ENCODE measurements at places on chromosomes 1 and 21.

DNA sequence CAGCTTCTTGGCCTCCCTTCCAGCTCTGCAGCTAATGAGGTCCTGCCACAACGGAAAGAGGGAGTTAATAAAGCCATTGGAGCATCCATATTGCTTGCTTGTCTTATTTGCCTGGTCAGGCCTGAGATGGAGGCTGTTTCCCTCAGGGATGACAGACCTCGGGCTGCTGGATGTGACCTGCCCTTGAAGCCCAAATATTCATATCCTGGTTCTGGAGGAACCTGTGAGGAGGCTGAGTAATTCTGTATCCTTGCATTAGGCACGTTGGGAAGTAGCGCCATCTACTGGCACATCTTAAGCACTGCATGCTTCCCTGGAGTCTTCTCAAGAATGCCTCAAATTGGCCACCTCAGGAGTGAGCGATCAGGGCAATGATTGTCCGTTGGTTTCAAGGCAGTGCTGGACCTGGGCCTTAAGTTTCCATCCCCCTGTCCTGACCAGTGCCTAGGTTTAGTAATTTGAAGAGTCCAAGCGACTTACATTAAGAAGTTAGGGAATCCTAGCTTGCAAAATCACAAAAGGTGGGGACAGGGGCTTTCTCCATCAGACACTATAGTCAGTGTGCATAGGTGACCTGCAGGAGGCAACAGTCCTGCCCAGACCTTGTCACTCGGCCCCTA lies 13.8 kb upstream of the NASP start:
- peak; percentile 80 for DNase-seq

- no peak for DNase-seq
These were observed 23.9 kb upstream of the RPTN start for GRCh38 chr1:152182944-152183361.

GRCh38 chr1:17194615-17195528 lies 10.1 kb upstream of the PADI1 start:
- DNase-seq = no peak

- no peak for DNase-seq
These were observed 120.4 kb downstream of the TOMM20 start for GRCh38 chr1:235008239-235008638.

DNA sequence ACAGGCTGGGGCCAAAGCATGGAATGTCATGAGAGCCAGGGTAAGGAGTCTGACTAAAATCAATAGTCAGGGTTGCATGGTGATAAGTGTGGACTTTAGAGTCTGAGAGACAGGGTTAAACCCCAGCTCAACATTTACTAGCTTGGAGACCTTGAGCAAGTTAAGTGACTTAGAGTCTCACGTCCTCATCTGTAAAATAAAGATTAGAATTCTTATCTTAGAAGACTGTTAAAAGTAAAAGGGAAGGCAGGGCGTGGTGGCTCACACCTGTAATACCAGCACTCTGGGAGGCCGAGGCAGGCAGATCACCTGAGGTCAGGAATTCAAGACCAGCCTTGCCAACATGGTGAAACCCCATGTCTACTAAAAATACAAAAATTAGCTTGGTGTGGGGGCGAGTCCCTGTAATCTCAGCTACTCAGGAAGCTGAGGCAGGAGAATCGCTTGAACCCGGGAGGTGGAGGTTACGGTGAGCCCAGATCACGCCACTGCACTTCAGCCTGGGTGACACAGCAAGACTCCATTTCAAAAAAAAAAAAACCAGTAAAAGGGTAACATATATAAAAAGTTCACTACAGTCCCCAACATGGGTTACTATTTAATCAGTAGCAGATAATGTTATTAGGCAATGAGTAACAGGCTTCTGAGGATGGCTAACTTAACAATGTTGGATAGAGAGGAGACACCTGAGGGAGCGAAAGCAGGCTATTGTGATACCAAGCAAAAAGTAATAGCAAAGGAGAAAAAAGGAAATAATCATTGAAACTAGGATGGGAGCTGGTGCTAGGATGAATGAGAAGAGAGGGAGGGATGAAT lies 20.8 kb downstream of the TMCO1 start:
- DNase-seq = no peak

DNA sequence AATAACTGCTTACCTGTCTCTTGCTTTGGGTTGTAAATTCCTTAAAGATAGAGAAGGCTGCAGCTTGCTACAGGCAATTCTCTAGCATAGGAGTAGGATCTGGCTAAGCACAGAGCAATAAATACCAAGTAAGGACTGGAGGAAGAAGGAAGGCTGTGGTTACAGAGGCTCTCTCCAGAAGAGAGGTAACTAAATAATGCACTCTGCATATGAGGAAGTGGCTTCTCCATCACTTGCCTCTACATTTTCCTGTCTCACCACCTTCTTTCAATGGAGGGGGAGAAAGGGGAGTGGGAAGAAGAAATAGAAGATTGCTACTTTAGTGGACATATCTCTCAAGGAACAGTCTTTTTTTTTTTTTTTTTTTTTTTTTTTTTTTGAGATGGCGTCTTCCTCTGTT lies 60.9 kb upstream of the LAX1 start:
- DNase-seq = no peak

DNA sequence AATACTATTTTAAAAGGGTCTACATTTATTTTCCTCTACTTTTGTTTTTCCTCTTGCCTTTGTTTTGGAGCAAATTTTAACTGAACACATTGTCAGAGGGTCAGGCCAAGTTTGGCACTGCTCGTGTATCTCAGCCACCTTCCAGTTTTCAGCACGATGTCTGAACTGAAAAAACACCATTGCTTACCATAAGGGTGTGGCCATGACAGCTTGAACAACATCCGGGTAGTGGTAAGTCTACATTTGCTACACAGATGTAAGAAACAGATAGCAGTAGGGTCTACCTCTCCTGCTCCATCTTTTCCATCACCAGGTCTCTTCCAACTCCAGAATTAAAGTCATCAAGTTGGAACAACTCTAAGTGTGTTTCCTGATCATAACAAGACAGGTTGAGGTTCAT lies 4.2 kb downstream of the HIVEP3 start:
- DNase-seq = peak; percentile 67

DNA sequence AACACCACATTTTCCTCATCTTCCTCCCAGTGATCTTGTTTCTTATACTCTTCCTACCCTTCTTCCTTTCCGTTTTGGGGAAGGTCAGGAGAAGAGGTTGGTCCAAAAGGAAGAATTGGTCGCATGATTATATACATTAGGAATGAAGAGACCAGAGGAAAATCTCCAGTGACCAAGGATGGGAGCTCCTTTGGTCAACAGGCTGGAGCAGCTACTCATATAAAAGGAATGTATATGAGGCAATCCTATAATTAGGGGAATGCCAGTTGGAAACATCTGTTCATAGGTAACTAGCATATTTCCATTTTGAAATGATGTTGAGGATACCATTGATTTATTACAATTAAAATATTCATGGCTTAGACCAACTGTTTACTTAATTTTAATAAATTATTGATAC lies 114.5 kb downstream of the LRRC40 start:
- DNase-seq = no peak

- DNase-seq = no peak
These were observed 561.1 kb downstream of the NPHP4 start for GRCh38 chr1:5430911-5431697.

DNA sequence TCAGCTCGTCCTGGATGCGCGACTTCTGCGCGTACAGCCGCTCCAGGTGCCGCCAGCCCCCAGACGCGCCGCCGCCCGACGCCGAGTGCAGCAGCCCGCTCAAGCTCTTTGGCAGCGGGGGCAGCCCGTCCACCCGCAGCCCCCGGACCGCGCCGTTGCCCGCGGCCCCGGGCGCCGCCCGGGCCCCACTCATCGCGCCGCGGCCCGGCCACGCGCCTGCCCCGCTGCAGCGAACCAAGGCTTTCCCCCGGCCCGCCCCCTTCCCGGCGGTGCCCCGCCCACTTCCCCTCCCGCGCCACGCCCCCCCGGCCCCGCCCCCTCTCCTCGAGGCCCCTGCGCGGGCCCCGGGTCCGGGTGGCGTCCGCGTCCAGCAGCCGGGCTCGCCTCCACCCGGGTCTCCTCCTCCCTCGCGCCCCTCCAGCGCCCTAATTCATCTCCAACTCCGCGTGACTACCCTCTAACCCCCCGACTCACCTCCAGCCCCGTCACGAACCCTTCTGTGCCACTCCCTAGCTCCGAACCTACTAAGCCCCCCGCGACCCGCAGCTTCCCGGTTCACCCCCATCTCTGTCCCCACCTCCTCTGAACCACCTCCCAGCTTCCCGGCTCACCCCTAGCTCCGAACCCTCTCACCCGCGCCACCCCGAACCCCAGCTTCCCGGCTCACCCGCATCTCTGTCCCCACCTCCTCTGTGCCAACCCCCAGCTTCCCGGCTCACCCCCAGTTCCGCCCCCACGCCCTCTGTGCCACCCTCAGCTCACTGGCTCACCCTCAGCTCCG lies at the start of gene FAM89A:
Gene FAM89A (minus strand): TSS at position 236 of the 781 bp plus-strand sequence. CDS start 43 bp downstream, at position 193.
- DNase-seq = peak; percentile 67

- DNase-seq = no peak
These were observed 251.3 kb upstream of the FGGY start for GRCh38 chr1:59045636-59046035.

- DNase-seq = no peak
These were observed 61.3 kb downstream of the H3-3A start for GRCh38 chr1:226123591-226124471.

DNA sequence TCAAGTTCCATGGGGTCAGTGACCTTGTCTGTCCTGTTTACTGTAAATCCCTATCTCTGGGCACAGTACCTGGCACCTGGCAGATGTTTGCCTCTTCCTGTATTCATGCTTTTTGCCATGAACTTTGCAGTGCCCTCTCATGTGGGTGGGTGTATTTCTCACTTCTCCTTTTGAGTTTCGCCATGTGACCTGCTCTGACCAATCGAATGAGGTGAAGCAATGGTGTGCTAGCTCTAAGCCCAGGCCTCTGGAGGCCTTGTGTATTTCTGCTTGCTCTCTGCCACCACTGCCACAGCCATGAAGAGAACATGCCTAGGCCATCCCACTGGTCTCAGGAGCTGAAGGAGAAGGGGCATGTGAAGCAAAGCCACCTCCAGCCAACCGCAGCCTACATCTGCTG lies 185.5 kb upstream of the ZC3H12A start:
- DNase-seq = no peak

Measured in CD4-positive, alpha-beta T cell treated with Interleukin-2 at 100 ng/mL for 4 hours (primary cell).